Activated T-cell treated with anti-CD3 and anti-CD28 coated beads, Interleukin-2, amount 50 U/mL, for 24 hours (primary cell): ENCODE measurements at places on chromosomes 2 and 18.

GRCh38 chr2:200987137-200987536, 23.7 kb upstream of the ORC2 start:
- DNase-seq = no peak
- H3K27me3 ChIP-seq = no peaks in the 10 kb centered on the region
- H3K27ac ChIP-seq = no peak overlapping the region
- H3K4me3 ChIP-seq = no peak overlapping the region
- peaks cover 67% of the 10 kb centered on the region for H3K36me3 ChIP-seq
- no peaks in the 10 kb centered on the region for H3K4me1 ChIP-seq

DNA sequence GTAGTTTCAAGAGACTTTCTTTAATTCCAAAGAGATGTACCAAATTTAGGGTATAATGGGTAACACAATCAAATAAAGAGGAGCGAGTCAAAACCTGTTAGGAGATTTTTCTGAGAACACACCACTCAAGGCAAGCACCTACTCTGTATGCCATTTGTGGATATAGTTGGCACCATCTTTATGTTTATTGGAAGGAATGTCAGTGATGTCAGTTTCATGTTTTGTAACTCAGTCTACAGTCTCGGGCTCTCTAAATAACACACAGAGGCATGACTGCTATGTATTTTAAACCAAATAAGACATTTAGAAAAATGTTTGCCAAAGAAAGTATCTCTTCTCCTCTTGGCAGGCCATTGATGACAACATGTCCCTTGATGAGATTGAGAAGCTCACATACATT, 59.7 kb downstream of the CPS1 start:
- no peaks in the 10 kb centered on the region for H3K27me3 ChIP-seq
- no peaks in the 10 kb centered on the region for H3K36me3 ChIP-seq
- no peak for DNase-seq
- H3K4me1 ChIP-seq = no peaks in the 10 kb centered on the region

- H3K4me1 ChIP-seq = peaks cover 81% of the 10 kb centered on the region
- DNase-seq = no peak
- H3K36me3 ChIP-seq = peaks cover 34% of the 10 kb centered on the region
- H3K4me3 ChIP-seq = peak overlapping the region; percentile 89
Measured at GRCh38 chr18:24016643-24017042, 2.1 kb downstream of the TTC39C start.

GRCh38 chr2:145558617-145559350, 1038.9 kb upstream of the ZEB2 start:
- no peak for DNase-seq
- no peaks in the 10 kb centered on the region for H3K36me3 ChIP-seq
- no peak overlapping the region for H3K27ac ChIP-seq
- H3K4me3 ChIP-seq = no peak overlapping the region
- no peaks in the 10 kb centered on the region for H3K27me3 ChIP-seq

GRCh38 chr2:236799391-236800026, 229.9 kb downstream of the ACKR3 start:
- no peaks in the 10 kb centered on the region for H3K36me3 ChIP-seq
- DNase-seq = no peak
- H3K27ac ChIP-seq = no peak overlapping the region
- no peaks in the 10 kb centered on the region for H3K4me1 ChIP-seq
- peaks cover 31% of the 10 kb centered on the region for H3K27me3 ChIP-seq

DNA sequence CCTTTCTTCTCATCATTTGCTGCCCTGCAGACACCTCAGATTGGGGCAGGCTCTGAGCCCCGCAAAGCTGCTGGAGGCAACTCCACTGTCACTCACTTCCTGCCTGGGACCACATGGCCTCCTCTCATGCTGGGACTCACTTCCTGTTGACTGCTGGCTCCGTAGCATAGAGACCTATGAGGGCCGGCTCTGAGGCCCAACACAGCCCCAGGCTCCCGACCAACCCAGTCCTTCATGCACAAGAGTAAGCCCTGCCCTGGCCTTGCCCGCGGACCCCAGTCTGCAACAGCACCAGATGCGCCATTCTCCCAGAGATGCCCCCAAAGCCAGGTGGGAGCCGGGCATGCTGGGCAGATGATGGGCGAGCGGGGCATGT, 55.7 kb downstream of the DNMT3A start:
- peak overlapping the region; percentile 56 for H3K4me3 ChIP-seq
- peaks cover 55% of the 10 kb centered on the region for H3K4me1 ChIP-seq
- H3K27me3 ChIP-seq = no peaks in the 10 kb centered on the region
- peak overlapping the region; percentile 97 for H3K27ac ChIP-seq
- peaks cover 80% of the 10 kb centered on the region for H3K36me3 ChIP-seq

- no peaks in the 10 kb centered on the region for H3K36me3 ChIP-seq
- no peak overlapping the region for H3K27ac ChIP-seq
- H3K27me3 ChIP-seq = peaks cover 4% of the 10 kb centered on the region
- no peak for DNase-seq
- H3K4me3 ChIP-seq = no peak overlapping the region
Measured at GRCh38 chr18:22253676-22254075, 84.3 kb downstream of the GATA6 start.

- no peak for DNase-seq
- H3K27me3 ChIP-seq = no peaks in the 10 kb centered on the region
Measured at GRCh38 chr18:56853961-56854360, 202.8 kb downstream of the WDR7 start.

GRCh38 chr2:119788752-119789151, 29.0 kb downstream of the PTPN4 start:
- H3K4me1 ChIP-seq = peaks cover 38% of the 10 kb centered on the region
- no peak for DNase-seq
- no peak overlapping the region for H3K27ac ChIP-seq
- no peak overlapping the region for H3K4me3 ChIP-seq
- peaks cover 57% of the 10 kb centered on the region for H3K36me3 ChIP-seq

DNA sequence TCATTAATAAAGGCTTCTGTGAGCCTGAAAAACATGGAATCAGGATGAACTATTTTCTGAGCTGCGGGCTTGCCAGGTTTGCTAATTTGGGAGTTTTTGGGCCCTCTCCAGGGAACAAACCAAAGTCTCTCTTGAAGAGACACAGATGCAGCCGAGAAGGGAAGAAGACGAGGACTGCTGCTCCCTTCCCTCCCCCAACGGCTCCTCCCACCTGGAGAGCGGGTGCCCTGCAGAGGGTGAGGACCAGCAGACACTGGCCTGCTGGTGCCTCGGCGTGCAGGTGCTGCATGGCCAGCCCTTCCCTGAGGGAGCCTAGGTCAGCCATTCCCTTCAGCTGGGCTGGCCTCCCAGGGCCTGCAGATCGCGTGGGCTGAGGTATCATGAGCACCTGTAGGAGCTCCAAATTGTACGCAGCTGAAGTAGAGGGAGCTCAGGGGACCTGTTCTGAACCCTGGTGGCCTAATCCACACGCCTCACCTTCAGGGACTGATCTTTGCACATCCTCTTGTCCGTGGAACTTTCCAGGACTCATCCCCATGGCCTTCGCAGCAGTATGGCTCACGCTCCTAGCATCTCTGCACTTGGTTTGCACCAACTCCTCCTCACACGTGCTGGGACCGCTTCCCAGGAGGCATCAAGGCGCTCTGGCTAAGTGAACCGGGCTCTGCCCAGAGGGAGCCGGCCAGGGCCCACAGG, 19.5 kb downstream of the EMX1 start:
- H3K4me1 ChIP-seq = no peaks in the 10 kb centered on the region
- H3K27ac ChIP-seq = no peak overlapping the region
- DNase-seq = no peak
- H3K36me3 ChIP-seq = no peaks in the 10 kb centered on the region
- H3K27me3 ChIP-seq = peaks cover 18% of the 10 kb centered on the region
- no peak overlapping the region for H3K4me3 ChIP-seq

DNA sequence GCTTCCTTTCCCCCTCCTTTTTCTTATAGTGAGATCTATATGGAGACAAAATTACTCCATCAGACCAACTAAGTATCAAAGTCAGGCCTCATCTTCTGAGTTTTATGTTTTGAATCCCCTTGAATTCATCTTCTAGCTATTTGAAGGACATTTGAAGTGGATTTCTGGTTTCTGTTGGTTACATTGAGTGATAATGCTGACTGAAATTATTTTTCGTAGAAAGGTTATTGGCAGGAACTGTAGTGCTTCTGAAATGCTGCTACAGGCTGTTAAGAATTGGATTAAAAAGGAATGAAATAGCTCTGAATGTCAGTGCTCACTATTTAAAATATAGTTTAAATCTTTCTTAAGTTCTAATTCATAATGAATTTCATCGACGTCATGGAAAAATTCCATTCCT, 361.0 kb upstream of the TMEFF2 start:
- H3K27ac ChIP-seq = no peak overlapping the region
- H3K36me3 ChIP-seq = no peaks in the 10 kb centered on the region
- no peak for DNase-seq
- H3K4me3 ChIP-seq = no peak overlapping the region
- H3K27me3 ChIP-seq = no peaks in the 10 kb centered on the region

GRCh38 chr18:6627645-6628044, 101.9 kb upstream of the ARHGAP28 start:
- H3K4me1 ChIP-seq = no peaks in the 10 kb centered on the region
- H3K36me3 ChIP-seq = no peaks in the 10 kb centered on the region
- H3K27ac ChIP-seq = no peak overlapping the region
- H3K4me3 ChIP-seq = no peak overlapping the region
- no peak for DNase-seq

DNA sequence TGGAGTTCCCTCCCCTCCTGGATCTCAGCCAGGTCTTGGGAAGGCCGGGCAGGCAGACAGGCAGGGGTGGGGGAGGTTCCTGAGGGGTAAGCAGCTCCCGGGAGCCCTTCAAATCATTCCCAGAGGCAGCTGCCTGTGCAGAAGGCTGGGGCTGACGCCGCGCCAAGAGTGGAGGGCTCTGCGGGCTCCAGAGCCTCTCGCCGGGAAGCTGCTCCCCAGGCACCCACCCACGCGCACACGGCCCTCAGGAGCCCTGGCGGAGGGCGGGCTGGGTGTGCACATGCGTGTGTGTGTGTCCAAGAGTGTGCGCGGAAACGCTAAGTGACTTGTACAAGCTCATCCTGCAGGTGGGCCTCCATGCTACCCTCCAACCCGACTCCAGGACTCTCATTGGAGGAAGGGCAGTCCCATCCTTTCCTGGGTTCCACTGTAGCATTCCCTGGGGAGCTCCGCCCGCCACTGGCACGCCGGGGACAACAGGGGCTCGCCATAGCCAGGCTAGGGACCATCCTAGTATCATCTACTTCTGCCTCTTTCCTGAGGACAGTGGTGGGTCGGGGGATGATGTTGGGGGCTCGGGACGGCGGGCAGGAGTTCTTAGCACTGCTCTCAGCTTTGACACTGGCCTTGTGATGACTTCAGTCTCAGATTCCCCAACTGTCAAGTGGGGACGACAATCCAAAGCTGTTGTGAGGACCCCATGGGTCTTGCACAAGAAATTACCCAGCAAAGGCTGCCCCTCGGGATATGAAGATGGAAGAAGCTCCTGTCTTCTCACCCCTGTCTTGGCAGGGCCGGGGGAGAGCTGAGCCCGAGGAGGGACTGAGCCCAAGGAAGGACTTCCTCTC, 50.3 kb downstream of the INHBB start:
- H3K36me3 ChIP-seq = no peaks in the 10 kb centered on the region
- no peak overlapping the region for H3K4me3 ChIP-seq
- peaks cover 8% of the 10 kb centered on the region for H3K27me3 ChIP-seq
- H3K4me1 ChIP-seq = no peaks in the 10 kb centered on the region
- no peak for DNase-seq

GRCh38 chr2:71932037-71932779, 215.5 kb downstream of the CYP26B1 start:
- no peaks in the 10 kb centered on the region for H3K36me3 ChIP-seq
- H3K4me3 ChIP-seq = no peak overlapping the region
- no peaks in the 10 kb centered on the region for H3K27me3 ChIP-seq

- no peak for DNase-seq
- no peaks in the 10 kb centered on the region for H3K4me1 ChIP-seq
- H3K27ac ChIP-seq = no peak overlapping the region
- H3K36me3 ChIP-seq = peaks cover 58% of the 10 kb centered on the region
Measured at GRCh38 chr2:71120195-71120594, 9.8 kb downstream of the MCEE start.

- no peak for DNase-seq
- H3K36me3 ChIP-seq = no peaks in the 10 kb centered on the region
- no peaks in the 10 kb centered on the region for H3K27me3 ChIP-seq
- H3K4me1 ChIP-seq = no peaks in the 10 kb centered on the region
Measured at GRCh38 chr2:186044761-186045160, 306.2 kb downstream of the FSIP2 start.

DNA sequence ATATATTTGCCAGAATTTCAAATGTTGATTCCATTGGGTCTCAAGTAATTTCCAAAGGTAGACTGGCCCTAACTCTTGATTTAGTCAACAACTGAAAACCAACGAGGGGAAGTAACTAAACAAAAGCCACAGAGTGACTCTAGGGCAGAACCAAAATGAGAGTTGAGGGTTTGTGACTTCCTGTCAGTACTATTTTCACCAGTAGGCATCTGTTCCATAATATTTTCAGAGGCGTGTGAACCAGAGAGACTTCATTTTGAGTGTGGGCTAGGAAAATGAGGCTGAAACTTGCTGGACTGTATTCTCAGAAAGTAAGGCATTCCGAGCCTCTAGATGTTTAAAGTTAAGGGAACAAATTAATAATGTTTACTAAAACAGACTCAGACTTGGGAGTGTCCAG, 70.6 kb downstream of the GDF7 start:
- peaks cover 82% of the 10 kb centered on the region for H3K36me3 ChIP-seq
- no peak for DNase-seq
- no peak overlapping the region for H3K27ac ChIP-seq
- no peak overlapping the region for H3K4me3 ChIP-seq

GRCh38 chr2:19786408-19787058, 115.2 kb downstream of the TTC32 start:
- peaks cover 4% of the 10 kb centered on the region for H3K4me1 ChIP-seq
- H3K27ac ChIP-seq = peak overlapping the region; percentile 28
- DNase-seq = no peak
- H3K4me3 ChIP-seq = no peak overlapping the region
- peaks cover 5% of the 10 kb centered on the region for H3K27me3 ChIP-seq
- no peaks in the 10 kb centered on the region for H3K36me3 ChIP-seq

- no peaks in the 10 kb centered on the region for H3K36me3 ChIP-seq
- peaks cover 67% of the 10 kb centered on the region for H3K27me3 ChIP-seq
- H3K4me3 ChIP-seq = no peak overlapping the region
- no peak for DNase-seq
- no peak overlapping the region for H3K27ac ChIP-seq
Measured at GRCh38 chr2:26175466-26176278, 2.8 kb downstream of the GAREM2 start.
